ENCODE measurements at places on chromosomes 12 and 14. TPM values are rescaled to one million over a fixed set of nuclear protein-coding genes. Genes with fewer than 3 reads are reported as not detected.

Gene SERPINA12
- polyA plus RNA-seq = not detected

Gene AKAP6
- polyA plus RNA-seq = 64.6 TPM

Gene APOF
- polyA plus RNA-seq = not detected

Gene INTS13
- 23.9 TPM for polyA plus RNA-seq

Gene CAPS2
- polyA plus RNA-seq = 2.1 TPM

Gene SLC6A12
- polyA plus RNA-seq = 0.90 TPM

Gene DLK1
- polyA plus RNA-seq = 2,378 TPM

Gene B4GALNT1
- polyA plus RNA-seq = 2.1 TPM

DNA sequence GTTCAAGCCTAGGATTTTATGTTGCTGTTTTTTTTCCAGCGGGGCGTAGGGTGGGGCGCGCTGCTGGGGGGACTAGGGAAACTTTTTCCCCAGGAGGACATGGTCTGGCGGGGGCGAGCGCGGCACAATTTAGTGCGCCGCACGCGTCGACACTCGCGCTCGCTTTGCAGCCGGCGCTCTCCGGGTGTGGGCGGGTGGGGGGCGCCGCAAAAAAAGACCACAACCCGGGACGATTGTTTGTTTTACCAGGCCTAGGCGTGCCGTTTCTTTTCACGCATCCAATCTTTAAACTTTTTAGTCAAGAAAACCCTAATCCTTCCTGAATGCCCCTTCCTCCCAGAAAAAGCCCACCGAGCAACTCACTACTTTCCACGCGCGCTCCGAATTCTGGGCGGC, 865 bp upstream of the ZFP36L1 start:
- no peak for DNase-seq

DNA sequence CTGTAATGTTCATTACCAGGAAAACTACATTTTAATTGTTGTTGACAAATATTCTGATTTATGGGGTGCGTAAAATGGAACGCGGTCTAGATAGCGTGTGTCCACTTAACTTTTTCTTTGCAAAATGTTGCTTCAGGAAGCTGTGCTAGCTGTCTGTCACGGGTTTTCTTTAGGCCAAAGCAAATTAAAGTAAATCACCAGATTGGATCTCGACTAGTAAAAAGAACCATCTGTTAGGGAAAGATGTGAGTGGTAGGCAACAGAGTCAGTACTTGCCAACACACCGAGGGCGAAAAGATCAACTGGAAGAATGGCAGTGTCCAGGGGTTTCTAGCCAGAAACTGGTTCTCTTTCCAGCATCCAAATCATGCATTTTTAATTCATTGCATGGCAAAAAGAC, 404.9 kb upstream of the TMPO start:
- DNase-seq = no peak

GRCh38 chr14:74956280-74957072, 1.1 kb upstream of the PGF start:
- DNase-seq = no peak

- no peak for DNase-seq
Observed at GRCh38 chr12:43621262-43621661, 69.3 kb upstream of the ADAMTS20 start.

- no peak for DNase-seq
Observed at GRCh38 chr14:90276646-90277367, 20.5 kb downstream of the PSMC1 start.

GRCh38 chr12:94264736-94265485, 116.5 kb downstream of the PLXNC1 start:
- no peak for DNase-seq

DNA sequence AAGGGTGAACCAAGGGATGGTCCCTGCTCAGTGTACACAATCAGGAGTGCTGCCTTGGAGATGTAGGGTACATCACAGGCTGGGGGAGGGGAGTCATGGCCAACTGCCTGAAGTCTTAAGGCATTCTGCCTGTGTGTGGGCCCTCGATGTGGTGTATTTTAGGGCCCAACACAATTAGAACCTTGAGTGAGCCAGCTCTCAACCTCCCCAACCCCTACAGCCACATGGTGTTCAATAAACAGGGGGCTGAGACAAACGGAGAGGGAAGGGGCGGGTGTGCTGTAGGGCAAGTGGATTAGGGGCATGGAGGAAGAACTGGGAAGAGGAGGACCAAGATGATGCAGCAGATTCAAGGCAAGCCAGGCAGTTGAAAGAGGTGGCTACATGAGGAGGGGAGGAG, 8.6 kb upstream of the CHD4 start:
- no peak for DNase-seq

DNA sequence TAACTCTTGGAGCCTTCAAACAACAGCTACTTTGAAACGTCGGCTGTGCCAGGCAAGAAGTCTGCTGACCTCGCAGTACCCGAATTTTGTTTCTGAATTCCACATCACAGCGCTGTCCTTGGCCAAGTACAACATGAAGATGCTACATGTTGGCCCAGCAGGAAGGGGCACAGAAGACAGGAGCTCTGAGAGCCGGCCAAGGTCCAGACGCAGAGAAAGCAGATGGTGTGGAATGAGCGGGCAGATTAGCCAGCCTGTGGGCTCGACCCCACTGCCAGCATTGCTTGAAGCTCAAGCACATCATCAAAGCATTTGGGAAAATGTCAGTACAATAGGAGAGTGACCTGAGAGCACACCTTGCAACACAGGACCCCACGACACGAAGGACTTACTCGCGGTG, 64.5 kb downstream of the FZD10 start:
- no peak for DNase-seq

GRCh38 chr12:119797090-119797489, 80.0 kb downstream of the CIT start:
- DNase-seq = no peak

DNA sequence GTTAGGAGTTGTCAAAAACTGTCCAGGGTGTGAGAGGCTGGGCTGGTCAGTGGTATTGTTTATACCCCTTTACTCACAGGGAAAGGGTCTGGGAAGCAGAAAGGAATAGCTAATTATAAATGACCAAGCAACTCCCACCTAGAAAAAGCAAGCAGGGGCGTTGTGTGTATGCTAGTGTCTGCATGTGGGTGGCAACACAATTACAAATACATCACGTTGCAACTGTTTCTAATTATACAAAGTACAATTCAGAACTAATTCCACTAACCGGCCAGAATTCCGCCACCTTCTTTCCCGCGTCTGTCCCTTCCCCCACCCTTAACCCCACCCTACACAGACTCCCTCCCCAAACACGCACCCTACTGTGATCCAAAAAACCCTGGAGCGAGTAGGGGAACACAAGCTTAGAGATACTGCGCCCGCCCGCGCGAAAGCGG, 2.2 kb downstream of the DPF3 start:
- no peak for DNase-seq

DNA sequence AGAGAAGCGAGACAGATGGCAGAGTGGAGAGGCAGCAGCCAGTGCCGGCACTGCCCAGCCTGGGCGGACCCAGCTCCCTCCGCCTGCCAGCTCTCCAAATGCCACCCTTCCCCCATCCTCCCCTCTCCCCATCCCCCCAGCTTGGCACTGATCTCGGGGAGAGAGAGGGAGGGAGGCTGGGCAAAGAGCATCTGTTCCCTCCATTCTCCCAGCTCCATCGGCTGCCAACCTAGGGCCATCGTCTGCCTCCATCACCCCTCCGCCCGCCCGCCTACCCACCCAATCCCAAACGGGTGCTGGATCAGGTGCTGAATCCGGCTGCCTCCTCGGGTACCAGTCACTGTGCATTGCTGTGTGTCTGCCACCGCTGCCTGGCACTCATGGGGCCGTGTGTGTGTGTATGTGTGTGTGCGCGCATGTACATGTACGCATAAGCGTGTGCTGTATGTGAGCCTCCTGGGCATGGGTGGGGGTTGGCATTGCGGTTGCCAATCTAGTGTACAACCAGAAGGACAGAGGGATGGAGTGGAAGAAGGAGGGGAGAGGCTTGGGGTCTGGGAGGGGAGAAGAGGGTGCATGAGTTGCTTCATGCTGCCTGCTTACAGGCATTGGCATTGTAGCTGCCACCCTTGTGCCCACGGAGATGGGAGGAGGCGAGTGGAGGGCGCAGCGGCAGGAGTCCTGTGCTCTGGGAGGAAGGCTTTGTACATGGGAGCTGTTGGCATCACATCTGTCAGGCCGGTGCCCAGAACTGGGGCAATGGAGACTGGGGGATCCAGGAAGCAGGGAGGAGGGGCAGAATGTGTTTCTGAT, 38.4 kb downstream of the ZFHX2 start:
- no peak for DNase-seq

DNA sequence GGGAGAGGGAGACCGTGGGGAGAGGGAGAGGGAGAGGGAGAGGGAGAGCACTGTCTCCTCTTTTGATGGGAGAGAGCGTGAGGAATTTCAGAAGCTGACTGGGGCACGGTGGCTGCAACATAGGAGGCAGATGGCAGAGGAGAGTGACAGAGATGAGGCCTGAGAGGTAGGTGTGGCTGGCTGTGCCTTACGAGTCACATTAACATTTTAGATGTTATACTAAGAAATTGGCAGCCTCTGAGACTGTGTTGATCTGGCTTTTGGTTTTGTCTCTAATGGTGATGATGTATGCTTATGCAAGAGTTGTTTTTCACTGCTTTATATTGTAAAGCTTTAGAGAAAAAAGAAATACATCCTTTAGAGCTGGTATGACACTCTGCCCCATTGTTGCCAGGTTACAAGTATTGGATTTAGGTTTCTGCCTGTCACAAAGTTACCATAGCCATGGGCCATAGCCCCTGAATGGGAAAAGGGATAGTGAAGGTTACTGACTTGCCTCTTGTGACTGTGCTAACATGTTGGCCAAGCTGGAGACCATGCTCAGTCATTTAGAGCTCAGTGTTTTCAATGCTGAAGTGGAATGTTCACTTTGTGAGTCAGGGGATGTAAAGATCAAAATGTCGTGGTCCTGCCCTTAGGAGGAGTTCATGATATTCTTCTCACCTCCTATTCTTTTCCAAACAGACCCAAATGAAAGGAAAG, 186.2 kb downstream of the SYNE2 start:
- no peak for DNase-seq

GRCh38 chr12:12800406-12801180, 12.6 kb upstream of the DDX47 start:
- DNase-seq = no peak

DNA sequence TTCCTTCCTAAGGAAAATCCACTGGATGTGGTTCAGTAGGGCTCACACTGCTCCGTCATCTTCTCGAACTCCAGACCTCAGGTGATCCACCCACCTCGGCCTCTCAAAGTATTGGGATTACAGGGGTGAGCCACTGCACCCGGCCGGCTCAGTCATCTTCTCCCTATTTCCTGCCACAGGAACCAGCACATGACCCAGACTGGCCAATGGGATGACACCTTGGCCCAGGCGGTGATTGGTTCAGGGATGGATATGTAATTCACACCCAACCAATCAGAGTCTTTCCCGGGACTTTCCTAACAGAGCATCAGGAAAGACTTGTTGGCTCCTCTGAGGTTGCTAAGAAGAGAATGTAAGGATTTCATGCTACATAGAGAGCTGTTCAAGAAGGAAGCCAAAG, 19.2 kb upstream of the C12orf76 start:
- DNase-seq = no peak

- no peak for DNase-seq
Observed at GRCh38 chr14:78018283-78018682, 151.9 kb upstream of the NRXN3 start.

DNA sequence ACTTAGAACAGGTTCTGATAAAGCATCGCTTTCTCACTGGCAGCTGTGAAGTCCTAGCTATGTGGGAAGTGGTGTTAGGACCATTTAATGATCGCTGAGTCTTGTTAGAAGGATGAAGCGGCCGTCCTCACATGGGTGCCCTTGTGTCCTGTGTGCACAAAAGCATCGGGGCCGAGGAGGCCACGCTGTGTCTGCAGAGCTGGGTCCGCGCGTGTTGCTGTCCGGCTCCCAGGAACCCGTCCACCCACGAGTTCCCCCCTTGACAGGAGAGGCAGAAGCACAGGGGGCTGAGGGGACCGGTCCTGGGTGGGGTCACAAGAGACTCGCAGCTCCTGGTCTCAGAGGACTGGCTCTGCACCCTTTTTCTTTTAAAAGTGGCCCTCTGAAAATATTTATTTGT, 90.4 kb downstream of the ADGRD1 start:
- no peak for DNase-seq

GRCh38 chr12:131606218-131606901, 104.5 kb upstream of the SFSWAP start:
- no peak for DNase-seq

GRCh38 chr12:121767525-121768016, 25.9 kb downstream of the RHOF start:
- DNase-seq = no peak

DNA sequence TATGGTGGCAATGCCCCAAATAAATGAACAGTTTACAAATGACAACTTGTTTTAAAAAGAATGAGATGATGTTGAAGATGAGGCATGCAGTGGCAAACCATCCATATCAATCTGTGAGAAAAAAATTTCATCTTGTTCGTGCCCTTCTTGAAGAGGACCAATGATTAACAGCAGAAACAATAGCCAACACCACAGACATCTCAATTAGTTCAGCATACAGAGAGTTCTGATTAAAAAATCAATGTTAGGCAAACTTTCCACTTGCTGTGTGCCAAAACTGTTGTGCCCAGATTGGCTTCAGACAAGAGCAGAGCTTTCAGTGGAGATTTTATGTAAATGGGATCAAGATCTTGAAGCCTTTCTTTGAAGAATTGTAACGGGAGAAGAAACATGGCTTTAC, 329.9 kb downstream of the BMP4 start:
- no peak for DNase-seq

GRCh38 chr14:84555493-84555892, 974.5 kb upstream of the FLRT2 start:
- no peak for DNase-seq

DNA sequence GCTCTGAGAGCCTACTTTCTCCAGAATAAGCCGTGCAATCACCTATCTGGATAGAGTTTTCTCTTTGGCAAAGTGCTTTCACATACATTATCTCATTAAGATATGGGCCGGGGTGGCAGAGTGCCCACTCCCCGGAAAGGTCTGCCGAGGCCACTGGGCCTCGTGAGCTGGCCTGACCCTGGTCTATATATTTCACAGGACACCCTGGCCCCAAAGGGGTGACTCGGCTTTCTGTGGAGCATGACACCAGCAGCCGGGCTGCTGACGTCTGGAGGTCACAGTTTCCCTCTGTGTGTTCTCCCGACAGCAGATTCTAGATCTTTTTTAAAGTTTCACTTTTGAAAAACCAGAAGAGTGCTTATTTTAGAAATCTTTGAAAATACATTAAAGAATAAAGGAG, 27.9 kb upstream of the ATP2A2 start:
- no peak for DNase-seq

GRCh38 chr12:70853326-70853725, 67.2 kb downstream of the PTPRR start:
- peak; percentile 25 for DNase-seq

DNA sequence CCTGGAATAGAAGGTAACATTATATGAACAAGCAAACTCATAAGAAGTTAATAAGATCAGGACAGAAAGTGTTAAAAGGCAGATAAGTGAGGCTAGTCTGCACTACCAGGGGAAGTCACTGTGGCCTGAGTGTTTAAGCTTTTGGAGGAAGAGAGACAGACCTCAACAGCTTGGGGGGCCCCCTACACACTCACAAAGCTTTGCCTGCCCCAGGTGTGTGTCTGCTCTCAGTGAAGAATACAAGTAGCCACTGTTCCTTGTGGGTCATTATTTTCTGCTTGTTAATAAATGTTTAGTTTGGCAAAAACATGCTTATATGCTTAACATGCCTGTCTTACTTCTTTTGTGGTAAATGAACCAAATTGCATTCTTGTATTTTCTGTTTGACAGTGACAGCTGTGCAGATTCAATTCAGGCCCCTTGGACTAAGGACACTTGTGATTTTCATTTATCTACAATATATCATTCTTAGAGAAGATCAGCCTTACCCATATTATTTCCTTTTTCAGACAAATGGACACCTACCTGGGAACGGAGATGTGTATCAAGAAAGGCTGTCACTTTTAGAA, 50.7 kb upstream of the C12orf71 start:
- no peak for DNase-seq
